ENCODE measurements at places on chromosomes 16 and 17.

- DNase-seq = no peak
Observed at GRCh38 chr17:37614391-37614790, 5.2 kb upstream of the SYNRG start.

- DNase-seq = no peak
Observed at GRCh38 chr17:29567304-29567553, 392 bp upstream of the ABHD15 start.

DNA sequence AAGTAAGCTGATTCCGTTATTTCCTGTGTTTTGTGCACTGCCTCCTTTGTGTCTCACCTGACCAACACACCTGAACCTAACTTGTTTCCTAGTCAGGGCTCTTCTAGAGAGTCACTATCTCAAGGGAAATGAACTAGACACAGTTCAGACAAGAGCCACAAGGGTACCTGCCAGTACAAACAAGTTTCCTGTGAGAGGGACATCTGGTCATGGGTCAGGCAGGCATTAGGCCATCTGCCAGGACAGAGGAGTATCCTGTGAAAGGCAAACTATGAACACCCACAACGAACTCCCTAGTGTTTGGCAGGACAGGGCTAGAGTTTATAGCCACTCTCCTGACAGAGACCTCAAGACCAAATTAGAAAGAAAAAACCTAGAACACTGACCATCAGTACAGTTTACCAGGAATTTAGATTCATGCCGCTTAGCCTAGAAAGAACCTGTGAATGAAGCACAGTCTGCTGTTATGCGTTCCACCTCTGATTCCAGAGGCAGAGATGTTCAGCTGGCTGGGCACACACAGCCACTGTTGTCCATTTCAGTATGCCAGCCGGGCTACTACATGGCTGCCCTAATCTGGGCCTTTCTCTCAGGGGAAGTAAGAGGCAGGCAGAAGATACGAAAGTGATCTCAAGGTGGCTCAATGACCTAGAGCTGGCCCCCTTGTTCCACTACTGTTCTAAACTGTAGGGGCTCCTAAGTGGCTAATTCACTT, 20.7 kb upstream of the GLG1 start:
- no peak for DNase-seq

- DNase-seq = no peak
Observed at GRCh38 chr17:34299956-34300577, 14.5 kb downstream of the CCL11 start.

GRCh38 chr17:44219616-44220212, at the start of gene UBTF:
Gene UBTF, minus strand, starts transcription at chr17:44219675. Its CDS starts 1,446 bp downstream, at chr17:44218229.
- no peak for DNase-seq
